Stimulated activated naive CD4-positive, alpha-beta T cell treated with Interleukin-2 at 50 U/mL for 16 hours (primary cell): ENCODE measurements at places on chromosomes 1 and 21.
A peak's percentile ranks its signal among the peaks of the same experiment; 100 is the strongest.

DNA sequence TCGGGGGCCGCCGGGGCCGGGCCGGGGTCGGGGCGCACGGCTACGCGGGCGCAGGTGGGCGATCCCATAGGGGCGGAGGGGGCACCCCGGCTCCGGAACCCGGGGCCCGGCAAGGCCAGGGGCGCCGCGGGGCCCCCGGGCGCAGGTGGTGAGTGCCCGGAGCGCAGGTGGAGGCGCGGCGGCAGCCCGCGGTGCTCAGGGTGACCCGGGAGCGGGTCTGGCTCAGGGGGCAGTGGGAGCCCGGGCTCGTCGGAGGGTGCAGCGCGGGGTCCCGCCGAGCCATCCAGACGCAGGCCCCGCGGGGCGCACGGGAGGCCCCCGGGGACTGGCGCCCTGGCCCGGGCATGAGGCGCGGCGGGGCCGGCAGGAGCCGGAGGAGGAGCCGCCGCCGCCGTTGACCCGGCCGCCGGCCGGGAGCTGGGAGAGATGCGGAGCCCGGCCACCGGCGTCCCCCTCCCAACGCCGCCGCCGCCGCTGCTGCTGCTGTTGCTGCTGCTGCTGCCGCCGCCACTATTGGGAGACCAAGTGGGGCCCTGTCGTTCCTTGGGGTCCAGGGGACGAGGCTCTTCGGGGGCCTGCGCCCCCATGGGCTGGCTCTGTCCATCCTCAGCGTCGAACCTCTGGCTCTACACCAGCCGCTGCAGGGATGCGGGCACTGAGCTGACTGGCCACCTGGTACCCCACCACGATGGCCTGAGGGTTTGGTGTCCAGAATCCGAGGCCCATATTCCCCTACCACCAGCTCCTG is 489 bp downstream of the CELSR2 start:
- DNase-seq, result no peak

GRCh38 chr1:86865973-86866637 is 47.8 kb downstream of the SELENOF start:
- DNase-seq, result peak; percentile 1

DNA sequence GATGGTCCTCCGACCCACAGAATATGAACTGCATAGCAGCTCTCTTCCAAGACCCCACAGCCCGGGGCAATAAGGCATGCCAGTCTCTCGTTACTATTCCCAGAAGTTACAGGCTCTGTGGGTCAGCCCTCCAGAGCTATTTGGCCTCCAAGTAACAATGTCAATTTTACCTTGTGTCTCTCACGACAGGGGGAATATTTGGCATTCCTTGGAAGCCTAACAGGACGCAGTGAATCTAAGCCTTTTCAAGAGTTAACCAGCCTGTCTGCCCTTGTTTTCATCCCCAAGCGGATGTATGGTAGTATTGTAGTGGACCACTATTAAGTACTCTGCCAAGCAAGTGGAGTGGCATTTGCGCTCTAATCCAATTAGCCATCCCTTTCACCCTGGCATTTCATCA is 24.4 kb upstream of the GNG4 start:
- no peak for DNase-seq

GRCh38 chr1:32948905-32949304 is 15.7 kb downstream of the RNF19B start:
- no peak for DNase-seq

- no peak for DNase-seq
Observed at GRCh38 chr21:37043818-37044217, 29.1 kb downstream of the PIGP start.

DNA sequence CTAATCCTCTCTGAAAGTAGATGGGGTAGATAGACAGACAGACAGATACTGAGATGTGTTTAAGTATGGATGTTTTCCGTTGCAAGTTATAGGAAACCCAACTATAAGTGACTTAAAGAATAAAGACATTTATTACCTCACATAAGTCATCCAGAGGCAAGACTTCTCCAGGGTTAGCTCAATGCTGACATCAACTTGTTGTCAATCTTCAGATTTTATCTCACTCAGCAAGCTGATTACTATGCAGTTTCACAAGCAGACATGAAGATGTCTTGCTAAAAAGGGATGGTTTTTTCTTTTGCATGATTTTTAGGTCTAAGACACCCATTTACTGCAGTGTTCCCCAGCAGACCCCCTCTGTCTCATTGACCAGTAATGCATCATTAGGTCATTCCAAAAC is 30.7 kb upstream of the ZNF362 start:
- DNase-seq, result no peak

GRCh38 chr1:90341516-90341915 is 346.6 kb downstream of the ZNF326 start:
- no peak for DNase-seq

- no peak for DNase-seq
Observed at GRCh38 chr1:164320790-164321731, 237.9 kb upstream of the PBX1 start.

GRCh38 chr1:207565546-207566468 is 69.8 kb downstream of the CR1 start:
- no peak for DNase-seq

GRCh38 chr21:23438081-23438480 is 2169.2 kb downstream of the MRPL39 start:
- DNase-seq, result no peak
